CD8-positive, alpha-beta memory T cell (primary cell): ENCODE measurements at places on chromosomes 16 and 17.
A peak's percentile ranks its signal among the peaks of the same experiment; 100 is the strongest.

- no peak for DNase-seq
Observed at GRCh38 chr17:9414471-9414870, 161.1 kb downstream of the STX8 start.

- no peak for DNase-seq
Observed at GRCh38 chr17:74288785-74289184, 14.8 kb downstream of the DNAI2 start.

DNA sequence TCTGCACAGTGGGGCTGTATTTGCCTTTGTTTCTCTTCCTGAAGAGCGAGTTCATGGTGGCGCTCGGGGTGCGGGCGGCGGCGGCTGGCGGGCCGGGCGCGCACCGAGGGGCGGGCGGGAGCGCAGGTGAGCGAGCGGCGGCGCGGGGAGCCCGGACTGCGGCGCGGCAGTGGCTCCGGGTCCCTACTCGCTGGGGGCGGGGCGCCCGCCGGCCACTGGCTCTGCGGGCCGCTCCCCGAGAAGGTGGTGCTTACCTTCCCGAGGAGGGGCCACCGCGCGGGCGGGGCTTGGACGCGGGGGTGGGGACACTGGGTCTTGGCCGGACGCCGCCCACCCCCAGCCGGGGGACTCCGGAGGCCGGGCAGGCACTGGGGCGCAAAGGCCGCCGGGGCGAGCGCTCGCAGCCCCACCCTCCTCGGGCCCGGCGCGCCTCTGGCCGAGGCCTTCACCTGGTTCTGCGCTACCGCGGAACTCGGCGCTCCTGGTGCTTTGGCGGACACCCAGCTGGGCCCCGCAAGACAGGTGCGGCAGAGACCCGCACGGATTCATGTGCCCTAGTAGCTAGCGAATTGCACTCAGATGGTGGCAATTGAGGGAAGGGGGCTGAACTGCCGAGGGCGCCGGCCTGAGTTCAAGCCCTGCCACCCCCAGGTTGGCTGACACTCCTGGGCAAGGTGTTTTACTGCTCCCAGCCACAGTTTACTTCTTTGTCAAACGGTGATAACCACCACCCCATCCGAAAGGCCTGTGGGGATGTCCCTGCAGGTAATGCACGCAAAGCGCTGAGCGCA lies at the start of gene PPL:
Gene PPL (minus strand): TSS at position 158 of the 791 bp plus-strand sequence. CDS start 103 bp downstream, at position 55.
- no peak for DNase-seq

GRCh38 chr17:57357392-57357784 lies 101.1 kb downstream of the MSI2 start:
- no peak for DNase-seq

DNA sequence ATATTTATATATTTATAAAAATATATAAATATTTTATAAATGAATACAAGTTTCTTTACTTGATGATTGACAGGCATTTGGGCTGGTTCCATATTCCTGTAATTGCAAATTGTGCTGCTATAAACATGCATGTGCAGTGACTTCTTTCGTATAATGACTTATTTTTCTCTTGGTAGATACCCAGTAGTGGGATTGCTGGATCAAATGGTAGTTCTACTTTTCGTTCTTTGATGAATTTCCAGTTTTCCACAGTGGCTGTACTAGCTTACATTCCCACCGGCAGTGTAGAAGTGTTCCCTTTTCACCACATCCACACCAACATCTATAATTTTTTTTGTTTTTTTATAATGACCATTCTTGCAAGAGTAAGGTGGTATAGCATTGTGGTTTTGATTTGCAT lies 7.8 kb downstream of the ACSM2B start:
- DNase-seq: no peak

GRCh38 chr17:40598619-40599467 lies 33.6 kb upstream of the CCR7 start:
- DNase-seq: peak; percentile 44

- no peak for DNase-seq
Observed at GRCh38 chr17:77869041-77869599, 89.4 kb upstream of the TNRC6C start.

GRCh38 chr17:8382052-8382879 lies 727 bp downstream of the RPL26 start:
- no peak for DNase-seq

DNA sequence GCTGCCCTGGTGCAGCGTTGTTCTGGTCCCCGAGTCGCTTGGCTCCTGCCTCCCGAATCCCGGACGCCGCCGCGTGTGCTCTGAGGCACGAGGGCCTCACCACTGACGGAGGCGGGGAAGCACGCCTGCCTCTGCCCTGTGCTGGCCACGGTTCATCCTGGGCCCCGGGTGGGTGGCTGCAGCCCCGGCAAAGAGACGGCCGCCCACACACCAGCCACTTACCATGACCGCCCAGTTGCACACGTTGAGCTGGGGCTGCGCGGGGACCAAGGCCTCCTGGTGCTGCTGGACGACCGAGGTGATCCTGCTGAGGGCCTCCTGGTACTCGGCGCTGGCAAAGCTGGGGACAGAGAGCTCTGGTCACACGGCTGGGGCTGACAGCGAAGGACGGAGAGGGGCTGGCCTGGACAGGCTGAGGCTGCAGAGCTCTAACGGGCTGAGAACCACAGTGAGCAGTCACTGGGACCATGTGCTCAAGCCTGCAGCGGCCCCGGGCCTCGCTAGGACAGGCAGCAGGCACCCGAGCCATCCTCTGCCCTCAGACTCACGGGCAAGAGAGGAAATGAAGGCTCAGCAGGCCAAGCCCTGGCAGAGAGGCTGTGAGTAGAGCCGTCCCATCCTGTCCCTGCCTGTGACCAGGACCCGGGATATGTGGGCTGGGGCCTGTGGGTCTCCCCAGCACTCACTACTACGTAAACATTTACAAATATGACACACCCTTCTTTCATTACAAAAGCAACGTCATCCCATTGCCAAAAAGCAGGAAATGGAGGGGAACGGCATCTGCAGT lies 6.3 kb upstream of the APRT start:
- DNase-seq: no peak

DNA sequence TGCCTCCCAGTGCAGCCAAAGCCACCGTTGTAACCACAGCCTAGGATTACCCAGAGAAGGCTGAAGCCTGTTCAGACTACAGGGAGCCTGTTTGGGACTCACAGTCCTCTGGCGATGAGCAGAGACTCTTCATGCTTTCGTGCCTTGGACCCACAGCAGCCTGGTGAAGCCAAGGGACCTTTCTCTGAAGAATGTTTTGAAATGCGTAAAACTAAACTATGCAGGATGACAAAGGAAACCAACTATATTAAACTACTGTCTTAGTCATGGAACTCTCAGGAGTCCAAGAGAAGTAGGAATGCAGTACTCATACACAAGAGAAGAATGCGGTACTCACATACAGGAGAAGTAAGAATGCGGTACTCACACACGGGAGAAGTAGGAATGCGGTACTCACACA lies 20.9 kb downstream of the ABR start:
- DNase-seq: no peak

DNA sequence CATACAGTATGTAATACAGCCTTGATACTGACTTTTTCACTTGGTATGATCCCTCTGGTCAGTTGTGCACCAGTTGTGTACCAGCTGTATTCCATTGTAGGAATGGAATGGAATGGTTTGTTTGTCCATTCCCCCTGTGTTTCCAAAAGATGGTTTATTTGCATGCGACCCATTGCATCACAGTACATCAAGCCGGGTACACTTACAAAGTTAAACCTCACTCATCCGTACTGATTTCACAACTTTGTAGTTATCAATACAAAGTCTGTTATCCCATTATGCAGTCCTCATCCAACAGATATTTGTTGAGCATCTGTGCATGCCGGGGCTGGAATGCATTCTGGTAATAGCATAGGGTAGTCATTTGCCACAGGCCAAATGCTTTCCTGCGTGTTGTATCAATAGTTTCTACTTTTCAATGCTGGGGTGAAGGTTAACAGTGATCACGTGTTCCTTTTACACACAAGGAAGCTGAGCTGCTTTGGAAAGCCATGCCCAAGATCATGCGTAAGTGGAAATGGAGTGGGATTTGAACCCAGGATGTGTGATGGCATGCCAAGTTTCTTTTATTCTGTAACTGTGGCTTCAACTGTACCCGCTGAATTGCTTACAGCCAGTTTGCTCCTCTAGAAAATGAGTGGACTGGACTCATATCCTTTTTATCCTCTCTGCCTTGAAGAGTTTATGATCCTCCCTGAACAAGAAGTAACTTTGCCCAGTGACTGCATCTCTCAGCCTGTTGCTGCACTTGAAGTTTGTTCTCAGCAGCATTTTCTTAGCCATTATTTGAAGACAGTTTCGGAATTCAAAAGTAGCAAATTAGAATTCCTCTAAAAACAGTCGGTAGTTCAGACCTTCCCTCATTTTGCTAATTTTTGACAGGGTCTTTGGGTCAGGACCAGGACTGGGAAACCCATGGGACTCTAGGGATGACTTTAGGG lies 228.5 kb downstream of the CCDC182 start:
- DNase-seq: no peak

DNA sequence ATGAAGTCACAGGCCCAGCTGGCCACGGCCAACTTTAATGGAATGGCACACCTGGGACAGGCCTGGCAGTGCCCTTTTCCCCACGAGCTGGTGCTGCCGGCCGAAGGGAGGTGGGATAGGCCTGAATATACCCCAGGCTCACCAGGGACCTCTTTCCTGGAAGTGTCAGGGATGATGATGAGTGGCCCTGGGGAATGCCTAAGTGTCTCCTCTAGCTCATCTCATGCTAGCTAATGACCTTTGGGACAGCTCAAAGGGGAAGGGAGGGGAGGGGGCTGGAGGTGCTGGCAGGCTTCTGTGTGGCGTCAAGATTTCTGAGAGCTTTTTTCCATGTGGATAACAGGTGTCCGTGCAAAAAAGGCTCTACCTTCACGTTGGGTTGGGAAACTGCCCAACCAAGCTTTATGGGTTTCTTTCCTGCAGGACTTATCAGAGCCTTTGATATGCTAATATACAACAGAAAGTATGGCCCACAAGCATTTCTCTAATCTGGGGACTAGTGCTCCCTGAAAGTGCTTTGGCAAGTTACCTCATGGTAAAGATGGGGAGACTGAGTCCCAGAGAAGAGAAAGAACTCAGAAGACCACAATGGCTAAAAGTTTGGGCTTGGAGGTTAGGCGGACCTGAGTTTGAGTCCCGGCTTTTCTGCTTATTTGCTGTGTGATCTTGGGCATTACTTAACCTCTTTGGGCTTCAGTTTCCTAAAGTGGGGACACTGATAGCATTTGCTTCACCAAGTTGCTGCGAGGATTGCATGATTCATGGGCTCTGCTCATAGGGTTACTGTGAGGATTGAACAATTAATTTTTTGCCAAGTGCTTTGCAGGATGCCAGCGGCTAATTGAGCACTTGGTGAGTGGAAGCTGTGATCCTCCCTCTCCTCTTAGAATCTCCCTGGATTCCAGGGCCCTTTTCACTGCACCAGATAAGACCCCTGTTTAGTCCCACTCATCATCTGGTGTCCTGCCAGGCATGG lies 14.0 kb downstream of the ADGRG1 start:
- DNase-seq: no peak

DNA sequence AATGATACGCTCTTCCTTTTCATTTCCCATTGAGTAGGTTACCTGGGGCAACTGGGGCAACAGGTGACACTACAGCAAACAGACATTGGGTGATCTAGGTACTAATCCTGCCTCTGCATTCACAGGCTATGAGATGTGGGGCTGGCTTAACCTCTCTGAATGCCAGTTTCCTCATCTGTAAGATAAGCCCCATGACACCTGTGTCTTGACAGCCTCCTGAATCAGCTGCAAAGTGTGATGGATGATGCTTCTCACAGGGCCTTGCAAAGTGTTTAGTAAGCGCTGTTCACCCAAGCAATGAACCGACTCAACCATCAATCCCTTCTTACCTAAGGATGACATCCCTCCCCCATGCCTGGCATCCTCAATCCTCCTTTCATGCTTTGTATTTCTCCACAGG lies 322.8 kb downstream of the XYLT1 start:
- no peak for DNase-seq

- DNase-seq: no peak
Observed at GRCh38 chr16:22193063-22193411, 13.0 kb upstream of the EEF2K start.

- no peak for DNase-seq
Observed at GRCh38 chr16:66144641-66145040, 221.8 kb upstream of the CDH5 start.

DNA sequence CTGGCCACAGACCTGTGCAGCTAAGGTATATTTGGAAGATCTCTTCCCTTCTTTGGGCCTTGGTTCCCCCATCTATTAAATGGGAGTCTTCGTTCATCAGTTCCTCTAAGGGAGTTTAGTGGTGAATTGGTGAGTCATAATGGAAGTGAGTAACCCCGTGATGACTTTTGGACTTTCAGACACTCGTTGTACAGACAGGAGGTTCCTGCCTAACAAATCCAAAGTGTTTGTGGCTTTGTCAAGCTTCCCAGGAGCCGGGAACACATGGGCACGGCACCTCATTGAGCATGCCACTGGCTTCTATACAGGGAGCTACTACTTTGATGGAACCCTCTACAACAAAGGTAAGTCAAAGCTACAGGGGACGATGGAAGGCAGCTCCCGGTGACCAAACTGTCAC lies 40.4 kb downstream of the WSCD1 start:
- no peak for DNase-seq

GRCh38 chr16:84758627-84759026 lies 58.8 kb downstream of the USP10 start:
- DNase-seq: no peak

GRCh38 chr17:39704821-39705551 lies 5.1 kb downstream of the ERBB2 start:
- no peak for DNase-seq

GRCh38 chr17:74922172-74922571 lies 883 bp downstream of the USH1G start:
- no peak for DNase-seq

GRCh38 chr16:77434530-77435271 lies at the start of gene ADAMTS18:
ADAMTS18 (minus strand) TSS chr16:77435034; CDS start chr16:77434695, 339 bp downstream.
- DNase-seq: no peak

DNA sequence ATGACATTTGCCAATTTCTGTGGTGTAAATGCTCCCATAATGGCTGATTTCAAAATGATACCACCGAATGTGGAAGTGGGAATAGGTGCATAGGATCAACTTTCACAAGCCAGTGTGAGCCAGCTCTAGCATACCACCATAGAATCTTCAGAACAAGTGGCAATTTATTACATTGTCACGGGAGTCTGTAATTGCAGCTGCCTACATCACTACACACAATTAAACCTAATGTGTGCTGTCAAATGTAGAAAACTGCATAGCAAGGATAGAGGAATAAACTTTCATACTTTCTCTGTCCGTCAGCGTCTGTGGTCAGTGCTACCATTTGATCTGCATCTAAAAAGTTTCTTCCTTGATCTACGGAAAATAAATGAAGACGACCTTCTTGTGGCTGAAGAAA lies 417.8 kb upstream of the TOM1L1 start:
- no peak for DNase-seq

- no peak for DNase-seq
Observed at GRCh38 chr16:79257953-79258490, 342.5 kb downstream of the MAF start.

- DNase-seq: no peak
Observed at GRCh38 chr16:22356930-22357634, 17.3 kb downstream of the CDR2 start.
